ENCODE measurements at places on chromosomes 6 and 20.

GRCh38 chr6:4904461-4905025 lies 99.3 kb downstream of the RPP40 start:
- DNase-seq, result no peak

- no peak for DNase-seq
Measured at GRCh38 chr6:163370464-163371117, 43.9 kb upstream of the QKI start.

GRCh38 chr6:164200071-164200470 lies 785.6 kb downstream of the QKI start:
- no peak for DNase-seq

- no peak for DNase-seq
Measured at GRCh38 chr6:155890409-155890808, 434.8 kb upstream of the NOX3 start.

DNA sequence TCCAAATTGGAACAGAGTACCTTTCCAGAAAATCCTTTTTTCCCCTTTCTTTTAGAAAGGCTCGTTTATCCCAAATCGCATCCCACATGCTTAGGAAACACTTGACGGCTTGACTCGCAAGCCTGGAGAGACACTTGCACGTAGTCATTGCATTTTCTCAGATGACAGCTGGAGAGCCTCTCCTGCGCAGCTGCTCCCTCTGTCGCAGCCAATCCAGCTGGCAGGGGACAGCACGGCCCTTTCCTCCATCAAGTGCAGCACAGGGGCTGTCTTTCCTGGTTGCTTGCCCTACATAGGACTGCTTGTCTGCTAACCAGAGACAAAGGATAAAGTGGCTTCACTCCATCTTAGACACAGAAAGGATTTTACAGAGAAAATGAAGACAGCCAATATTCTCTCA lies 77.6 kb upstream of the RGS17 start:
- no peak for DNase-seq

DNA sequence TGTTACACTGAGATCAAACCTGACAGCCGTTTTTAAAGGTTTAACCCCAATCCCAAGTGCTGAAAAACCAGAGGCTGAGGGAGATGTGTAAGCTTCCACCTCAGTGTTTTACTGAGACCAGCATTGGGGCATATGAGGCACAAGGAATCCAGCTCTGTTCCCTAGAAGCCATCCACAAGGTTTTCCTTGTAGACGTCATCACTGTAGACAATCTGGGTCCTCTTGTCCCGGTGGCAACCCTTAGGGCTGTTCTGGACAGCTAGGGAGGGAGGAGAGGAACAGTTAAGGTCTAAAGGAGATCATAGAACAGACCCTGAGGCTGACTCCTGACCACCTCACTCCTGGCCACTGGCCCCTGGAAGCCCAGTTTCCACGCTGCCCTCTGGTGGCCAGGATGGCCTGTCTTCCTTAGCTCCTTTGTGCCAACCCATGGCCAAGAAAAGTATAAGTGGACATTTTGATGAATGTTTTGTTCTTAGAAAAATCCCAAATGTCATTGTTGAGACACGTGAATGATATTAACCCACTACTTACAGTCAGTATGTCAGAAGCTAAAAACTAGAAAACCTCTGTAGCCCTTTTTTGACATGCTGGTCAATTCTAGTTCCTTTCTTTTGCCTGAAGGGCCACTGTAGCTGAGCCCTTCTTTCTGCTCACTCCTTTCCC lies 6.4 kb downstream of the CFB start:
- peak; percentile 63 for DNase-seq

DNA sequence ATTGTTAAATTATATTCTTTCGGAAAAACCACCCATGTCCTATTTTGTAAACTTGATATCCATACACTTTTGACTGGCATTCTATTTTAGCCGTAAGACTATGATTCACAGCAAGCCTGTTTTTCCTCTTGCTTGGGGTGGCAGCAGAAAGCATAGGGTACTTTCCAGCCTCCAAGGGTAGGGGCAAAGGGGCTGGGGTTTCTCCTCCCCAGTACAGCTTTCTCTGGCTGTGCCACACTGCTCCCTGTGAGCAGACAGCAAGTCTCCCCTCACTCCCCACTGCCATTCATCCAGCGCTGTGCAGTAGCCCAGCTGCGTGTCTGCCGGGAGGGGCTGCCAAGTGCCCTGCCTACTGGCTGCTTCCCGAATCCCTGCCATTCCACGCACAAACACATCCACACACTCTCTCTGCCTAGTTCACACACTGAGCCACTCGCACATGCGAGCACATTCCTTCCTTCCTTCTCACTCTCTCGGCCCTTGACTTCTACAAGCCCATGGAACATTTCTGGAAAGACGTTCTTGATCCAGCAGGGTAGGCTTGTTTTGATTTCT lies 2.1 kb upstream of the ESR1 start:
- no peak for DNase-seq

GRCh38 chr6:110746680-110747079 lies 68.6 kb downstream of the CDK19 start:
- no peak for DNase-seq

- DNase-seq, result no peak
Measured at GRCh38 chr6:13405961-13406477, 77.7 kb upstream of the TBC1D7 start.

GRCh38 chr20:41645372-41645771 lies 27.2 kb upstream of the CHD6 start:
- DNase-seq, result no peak

DNA sequence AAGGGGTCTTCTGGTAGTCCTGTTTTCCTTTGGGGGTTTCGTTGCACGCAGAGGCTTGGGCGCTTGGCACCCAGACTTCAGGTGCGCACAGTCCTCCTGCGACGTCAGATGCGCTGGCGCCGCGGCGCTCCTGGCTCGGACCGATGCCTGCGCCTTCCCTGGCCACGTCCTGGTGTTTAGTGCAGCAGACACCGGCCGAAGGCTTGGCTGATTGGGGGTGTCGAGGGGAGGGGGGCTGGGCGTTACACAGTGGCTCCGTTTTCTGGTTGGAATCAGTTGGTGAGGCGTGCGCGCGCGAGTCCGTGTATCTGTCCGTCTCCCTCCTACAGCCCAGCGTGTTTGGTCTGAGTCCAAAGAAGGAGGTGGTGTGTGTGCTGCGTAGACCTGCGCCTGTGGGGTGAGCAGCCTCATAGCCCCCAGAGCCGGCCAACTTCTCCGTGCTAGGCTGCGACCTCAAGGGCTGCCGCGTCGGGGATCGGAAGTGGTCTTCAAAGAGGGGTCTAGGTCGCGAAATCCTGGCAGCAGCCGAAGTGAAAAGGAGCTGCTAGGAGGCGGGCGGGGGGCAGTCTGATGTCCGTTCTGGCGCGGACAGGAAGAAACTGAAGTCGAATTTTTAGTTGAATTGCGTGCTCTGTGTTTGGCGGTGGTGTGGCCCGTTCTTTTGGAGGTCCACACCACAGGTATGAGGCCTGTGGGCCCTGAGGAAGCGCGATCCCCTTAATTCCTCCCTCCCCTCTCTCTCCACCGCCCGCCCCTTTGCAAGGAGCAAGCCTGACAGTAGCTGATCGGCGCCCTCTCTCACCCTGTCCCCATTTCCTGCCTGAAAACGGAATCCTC lies 1.5 kb downstream of the SYNDIG1 start:
- DNase-seq, result no peak

GRCh38 chr6:116328528-116328903 lies 42.2 kb upstream of the DSE start:
- peak; percentile 31 for DNase-seq

- DNase-seq, result no peak
Measured at GRCh38 chr6:41644297-41644879, 6.1 kb downstream of the MDFI start.

GRCh38 chr20:13418263-13419229 lies 197.5 kb downstream of the ISM1 start:
- DNase-seq, result no peak

DNA sequence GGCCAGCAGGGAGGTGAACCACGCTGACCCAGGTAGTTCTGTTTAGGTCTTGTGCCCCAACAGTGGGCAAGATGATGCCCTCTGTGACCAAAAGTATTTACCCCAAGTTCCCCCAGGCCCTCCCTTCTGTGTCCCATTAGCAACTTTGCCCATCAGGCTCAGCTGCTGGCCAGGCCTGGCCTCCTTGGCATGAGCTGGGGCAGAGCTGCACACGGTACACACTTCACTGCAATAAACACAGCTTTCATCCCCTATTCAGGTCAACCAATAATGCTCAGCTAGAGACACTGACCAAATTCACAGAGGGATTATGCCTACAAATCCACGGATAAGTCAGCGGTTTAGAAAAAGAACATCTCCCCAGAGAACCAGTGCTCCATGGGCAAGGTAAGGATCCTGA lies 103.7 kb downstream of the SLC23A2 start:
- no peak for DNase-seq

- no peak for DNase-seq
Measured at GRCh38 chr6:166438211-166438861, 55.6 kb upstream of the MPC1 start.

DNA sequence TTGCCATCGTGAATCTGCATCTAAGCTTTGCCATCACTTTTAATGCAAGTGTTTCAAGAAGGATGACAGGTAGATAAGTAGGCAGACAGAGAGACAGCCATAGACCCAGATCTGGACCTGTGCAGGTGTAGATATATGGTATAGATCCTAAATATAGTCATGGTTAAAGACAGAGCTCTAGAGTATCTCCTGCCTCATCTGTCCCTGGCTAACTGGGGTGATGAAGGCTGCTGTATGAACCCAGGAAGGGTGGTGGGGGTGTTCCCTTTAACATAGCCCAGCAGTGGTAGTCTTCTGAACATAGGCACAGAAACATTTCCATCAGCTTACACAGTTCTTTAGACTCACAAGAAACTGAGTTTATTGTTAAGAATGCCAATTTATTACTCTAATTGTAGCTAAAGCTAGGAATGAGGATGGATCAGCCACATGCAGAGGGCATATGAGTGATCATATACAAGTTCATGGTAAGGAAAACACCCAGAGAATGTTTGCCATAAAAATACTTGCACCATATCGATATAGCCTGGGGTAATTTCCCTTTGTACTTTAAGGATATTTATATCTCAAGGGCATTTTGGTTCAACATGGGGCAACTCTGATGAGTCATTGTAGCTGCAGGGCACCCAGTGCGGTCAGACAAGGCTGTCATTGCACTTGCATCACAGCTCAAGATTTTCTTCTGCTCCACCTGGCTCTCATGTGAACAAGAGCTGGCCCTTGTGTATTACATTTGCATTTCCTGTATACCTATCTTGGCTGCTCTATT lies 587.2 kb downstream of the EPM2A start:
- peak; percentile 63 for DNase-seq

GRCh38 chr6:168196385-168196860 lies 117.4 kb upstream of the FRMD1 start:
- DNase-seq, result no peak

- no peak for DNase-seq
Measured at GRCh38 chr6:127933852-127934840, 33.3 kb upstream of the THEMIS start.

DNA sequence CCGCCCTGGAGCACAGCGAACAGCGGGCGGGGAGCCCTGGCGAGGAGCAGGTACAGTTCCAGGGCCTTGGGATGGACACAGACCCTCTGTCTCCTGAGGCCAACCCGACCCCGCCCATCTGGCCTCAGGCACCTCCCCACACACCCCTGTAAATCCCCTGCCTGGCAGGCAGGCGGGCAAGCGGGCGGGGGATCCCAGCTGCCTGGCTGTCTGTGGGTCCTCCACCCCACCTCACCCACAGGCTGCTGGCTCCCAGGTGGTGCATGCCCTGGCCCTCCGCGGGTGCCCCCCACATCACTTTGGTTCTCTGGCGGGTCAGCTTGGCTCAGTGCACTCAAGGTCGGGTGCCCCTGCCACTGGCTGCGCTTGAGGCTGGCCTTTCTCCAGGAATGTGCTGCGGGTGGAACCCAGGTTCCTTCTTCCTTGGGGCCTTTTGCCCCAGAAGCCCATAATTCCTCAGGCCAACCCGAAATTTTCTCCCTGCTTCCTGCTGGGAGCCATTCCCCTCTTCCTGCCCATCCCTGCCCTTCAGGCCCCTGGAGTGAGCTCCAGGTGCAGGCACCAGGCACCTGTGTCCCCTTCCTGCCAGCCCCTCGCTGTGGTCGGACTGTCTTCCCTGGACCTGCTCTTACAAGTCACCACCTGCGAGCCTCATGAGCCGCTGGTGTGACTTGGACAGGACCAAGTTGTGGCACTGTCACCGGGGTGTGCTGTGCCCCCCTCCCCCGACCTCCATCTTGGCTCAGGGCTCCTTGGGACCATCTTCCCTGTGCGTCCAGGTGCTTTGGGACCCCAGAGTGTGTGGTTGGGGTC lies 5.3 kb upstream of the TNFRSF6B start:
- DNase-seq, result no peak

DNA sequence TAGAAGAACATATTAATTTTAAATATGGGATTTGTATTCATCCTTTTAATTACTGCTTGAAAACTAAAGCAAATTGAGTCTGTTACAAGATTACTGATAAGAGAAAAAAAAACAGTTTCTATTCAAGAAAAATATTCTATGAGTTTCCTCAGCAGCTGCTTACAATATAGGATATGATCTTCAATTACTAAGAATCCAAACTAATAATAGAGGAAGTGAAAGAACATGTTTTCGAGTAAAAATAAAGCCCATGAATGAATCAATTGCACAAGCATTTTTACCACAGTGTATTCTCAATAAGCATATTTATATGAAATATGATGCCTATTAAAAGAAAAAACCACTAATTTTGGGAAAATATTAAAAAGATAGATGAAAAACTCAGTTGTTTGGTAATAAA lies 63.4 kb downstream of the AHI1 start:
- DNase-seq, result no peak

DNA sequence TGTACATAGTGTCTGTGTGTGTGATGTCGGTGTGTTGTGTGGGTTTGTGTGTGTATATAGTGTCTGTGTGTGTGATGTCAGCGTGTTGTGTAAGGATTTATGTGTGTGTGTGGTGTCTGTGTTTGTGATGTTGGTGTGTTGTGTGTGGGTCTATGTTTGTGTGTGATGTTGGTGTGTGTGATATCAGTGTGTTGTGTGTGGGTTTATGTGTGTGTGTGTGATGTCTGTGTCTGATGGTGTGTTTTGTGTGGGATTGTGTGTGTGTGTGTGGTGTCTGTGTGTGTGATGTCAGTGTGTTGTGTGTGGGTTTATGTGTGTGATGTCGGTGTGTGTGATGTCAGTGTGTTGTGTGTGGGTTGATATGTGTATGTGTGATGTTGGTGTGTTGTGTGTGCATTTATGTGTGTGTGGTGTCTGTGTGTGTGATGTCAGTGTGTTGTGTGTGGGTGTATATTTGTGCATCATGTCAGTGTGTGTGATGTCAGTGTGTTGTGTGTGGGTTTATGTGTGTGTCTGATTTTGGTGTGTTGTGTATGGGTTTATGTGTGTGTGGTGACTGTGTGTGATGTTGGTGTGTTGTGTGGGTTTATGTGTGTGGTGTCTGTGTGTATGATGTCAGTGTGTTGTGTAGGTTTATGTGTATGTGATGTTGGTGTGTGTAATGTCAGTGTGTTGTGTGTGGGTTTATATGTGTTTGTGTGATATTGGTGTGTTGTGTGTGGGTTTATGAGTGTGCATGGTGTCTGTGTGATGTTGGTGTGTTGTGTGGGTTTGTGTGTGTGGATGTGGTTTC lies 102.4 kb upstream of the CD93 start:
- DNase-seq, result no peak

DNA sequence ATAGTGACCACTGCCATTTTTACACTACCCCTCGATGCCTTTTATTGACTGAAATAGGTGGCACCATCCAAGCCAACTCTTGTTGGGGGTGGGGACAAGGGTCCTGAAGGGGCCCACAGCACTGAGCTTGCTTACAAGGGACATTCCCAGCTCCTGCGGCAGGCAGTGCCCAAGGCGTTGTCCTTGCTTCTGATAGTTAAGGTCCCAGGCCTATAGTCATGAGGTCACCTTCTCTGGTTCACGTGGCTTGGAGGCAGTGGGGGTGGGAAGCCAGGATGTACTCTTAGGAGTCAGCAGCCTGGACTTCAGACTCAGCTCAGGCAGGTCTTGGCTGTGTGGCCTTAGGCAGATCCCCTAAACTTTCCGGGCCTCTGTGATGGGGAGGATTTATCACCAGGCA lies 48.6 kb downstream of the TOX2 start:
- peak; percentile 36 for DNase-seq
